Transverse colon (tissue), 4 donors: ENCODE measurements at places on chromosomes 5 and 9. TPM values are rescaled to one million over a fixed set of nuclear protein-coding genes. Genes with fewer than 3 reads are reported as not detected.

HACD4 gene
- 3.3 TPM for total RNA-seq

STPG3 gene
- total RNA-seq: not detected

DNA sequence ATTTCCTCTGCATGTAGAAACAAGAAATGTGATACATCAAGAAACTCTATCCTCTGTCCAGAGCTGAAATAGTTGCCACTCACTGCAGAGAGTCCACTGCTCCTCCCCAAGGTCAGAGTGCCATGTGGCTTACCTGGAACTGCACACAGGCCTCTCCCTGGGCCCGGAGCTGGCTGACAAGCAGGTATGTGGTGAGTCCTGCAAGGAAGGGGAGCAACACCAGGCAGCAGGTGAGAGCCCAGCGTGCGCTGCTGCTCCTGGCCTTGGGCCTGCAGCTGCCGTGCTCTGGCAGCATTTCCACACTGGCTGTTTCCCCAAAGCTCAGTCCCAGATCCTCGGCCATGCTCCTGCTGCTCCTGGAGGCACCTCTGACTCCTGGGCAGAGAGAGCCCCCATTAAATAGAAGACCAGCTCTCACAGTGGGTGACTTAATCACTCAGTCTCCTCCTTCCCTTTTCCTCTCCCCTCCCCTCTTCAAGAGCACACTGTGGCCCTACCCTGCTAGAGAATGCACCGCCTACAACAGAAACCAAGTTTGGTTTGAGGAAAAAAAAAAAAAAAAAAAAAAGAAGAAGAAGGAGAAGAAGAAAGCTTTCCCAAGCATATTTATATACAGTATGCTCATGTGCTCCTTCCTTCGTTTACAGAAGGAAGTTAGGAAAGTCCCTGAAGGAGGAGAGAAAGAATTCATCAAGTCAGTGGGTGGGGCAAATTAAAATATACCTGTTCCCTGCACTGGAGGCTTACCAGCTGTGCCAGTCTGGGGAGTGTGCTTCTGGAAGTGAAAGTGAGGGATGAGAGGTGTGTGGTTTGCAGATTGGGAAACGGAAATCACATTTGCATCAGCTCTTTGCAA, at the start of gene TNFSF15:
TSS of gene TNFSF15 (minus strand) at position 370 of the 856 bp plus-strand sequence. CDS start at position 343, 27 bp downstream.
- DNase-seq: peak; percentile 54

DNA sequence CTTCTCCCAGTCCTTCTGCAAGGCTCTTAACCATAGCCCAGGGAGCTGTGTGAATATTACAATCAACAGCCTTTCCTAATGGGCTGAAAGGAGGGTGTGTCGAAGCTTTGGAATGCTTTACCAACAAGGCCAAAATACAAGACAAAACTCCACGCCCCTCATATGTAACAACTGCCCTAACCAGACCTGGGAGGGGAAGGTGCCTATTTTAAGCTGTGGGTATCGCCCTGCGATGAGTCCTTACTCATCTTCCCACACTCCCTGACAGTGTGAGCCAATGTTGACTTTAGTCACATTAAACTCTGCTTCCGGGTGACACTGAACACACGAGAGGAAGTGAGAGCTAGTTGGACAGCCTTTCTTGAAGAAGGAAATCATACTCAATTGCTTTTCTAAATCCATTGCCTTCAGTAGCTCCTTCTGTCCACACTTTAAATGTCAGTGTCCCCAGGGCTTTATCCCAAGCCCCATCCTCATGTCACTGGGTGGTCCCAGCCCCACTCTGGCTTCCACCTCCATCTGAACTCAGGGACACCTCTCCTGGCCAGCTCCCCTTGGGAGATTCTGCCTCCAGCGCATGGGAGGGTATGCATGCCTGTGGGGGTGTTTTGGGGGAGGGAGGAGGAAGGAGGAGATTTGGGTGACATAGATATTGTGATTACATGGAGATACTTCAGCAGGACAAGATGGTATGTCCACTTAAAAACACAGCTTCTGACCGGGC, 6.5 kb upstream of the TBC1D9B start:
- DNase-seq: peak; percentile 39

- no peak for DNase-seq
Observed at GRCh38 chr9:3719286-3719685, 193.5 kb upstream of the RFX3 start.

BHMT gene
- total RNA-seq: not detected

GRCh38 chr9:84822589-84823233, 153.2 kb downstream of the NTRK2 start:
- no peak for DNase-seq
